Glomerular endothelial cell (primary cell): ENCODE measurements at places on chromosomes 5 and 9. TPM values are rescaled to one million over a fixed set of nuclear protein-coding genes. Genes with fewer than 3 reads are reported as not detected.

DNA sequence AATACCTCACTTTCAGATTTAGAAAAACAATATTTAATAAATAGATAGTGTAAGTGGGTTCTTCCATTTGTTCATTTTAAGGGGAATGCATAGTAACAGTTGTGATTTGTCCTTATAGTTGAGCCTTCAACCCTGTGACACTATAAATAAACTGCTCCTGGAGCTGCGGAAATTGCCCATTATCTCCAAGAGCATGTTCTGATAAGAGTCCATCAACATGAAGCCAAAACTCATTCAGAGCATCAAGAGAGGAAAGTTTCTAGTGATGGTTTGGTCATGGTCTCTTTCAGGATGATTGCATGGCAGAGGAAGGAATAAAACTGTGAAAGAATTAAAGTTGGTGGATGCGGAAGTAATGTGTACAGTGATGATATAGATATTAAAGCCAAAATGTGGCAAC, 772.1 kb upstream of the DMAC1 start:
- DNase-seq: no peak

GRCh38 chr9:93619272-93619775, 42.9 kb downstream of the PHF2 start:
- no peak for DNase-seq

DNA sequence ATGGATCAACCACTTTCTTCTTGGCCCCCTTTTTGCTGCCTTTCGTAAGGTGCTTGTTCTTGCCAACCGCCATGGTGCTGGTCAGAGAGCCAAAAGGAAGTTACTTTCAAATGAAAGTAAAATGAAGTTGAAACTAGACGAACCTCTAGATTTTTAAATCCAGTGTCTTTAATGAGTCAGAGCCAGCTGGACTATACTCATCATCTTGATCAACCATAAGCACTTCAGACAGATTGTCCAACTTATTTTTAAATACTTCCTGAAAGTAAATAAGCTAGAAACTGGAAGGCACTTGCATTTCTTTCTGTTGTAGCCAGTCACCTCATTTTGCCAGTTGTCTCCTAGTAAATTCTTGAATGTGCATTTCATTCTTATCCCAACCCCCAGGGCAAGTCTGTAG, 48.9 kb downstream of the JMY start:
- no peak for DNase-seq

DNA sequence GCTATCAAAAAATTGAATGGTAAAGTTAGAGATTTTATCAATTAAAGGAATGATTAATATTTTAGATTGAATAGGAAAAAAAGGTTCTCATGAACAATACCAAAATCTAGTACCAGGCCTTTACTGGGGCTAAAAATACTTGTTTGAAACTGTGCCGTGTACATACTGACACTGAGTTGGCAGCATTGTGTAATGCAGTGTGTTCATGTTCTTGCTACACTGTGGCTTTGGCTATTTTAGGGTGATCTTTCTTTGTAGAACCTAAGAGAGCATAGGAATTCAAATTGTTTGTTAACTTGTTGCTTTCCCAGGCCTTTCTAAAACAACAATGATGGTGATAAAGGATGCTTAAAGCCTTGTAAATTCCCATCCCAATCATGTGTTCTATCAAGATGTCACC, 80.9 kb downstream of the KIF4B start:
- DNase-seq: no peak

DNA sequence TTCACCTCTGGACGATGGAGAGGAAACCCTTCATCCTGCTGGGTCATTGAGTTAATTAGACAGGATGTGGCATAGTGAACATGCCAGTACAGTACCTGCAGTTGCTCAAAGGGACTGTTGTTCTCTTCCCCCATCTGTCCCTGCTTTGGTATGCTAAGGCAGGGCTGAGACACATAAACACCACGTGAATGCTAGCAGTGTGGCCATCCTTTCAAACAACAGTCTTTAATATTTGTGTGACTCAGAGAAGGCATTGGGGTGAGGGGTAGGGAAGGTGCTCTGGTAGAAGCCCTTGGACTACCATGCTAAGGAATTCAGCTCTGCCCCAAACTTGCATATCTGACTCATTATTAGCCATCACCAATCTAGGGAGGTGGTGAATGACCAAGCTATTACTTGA, 180.2 kb upstream of the ZNF618 start:
- DNase-seq: no peak

- no peak for DNase-seq
Observed at GRCh38 chr5:88142636-88142885, 126.1 kb downstream of the TMEM161B start.

DNA sequence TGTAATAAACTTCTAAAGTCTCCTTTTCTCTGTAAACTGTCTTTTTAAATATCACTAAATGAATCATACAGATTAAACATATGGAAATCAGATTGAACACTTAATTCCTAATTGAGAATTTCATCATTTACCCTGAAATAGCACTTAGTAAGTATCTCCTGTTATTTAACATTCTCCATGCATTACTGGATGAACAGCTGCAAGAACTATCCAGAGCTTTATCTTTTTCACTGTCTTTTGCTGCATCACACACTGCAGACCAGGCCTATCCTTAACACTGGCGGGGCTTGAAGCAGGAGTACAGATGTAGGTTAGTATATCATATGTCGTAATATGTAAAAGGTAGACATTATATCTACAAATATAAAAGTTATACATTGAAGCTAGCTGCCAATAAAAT, 108.7 kb upstream of the EFNA5 start:
- no peak for DNase-seq

DNA sequence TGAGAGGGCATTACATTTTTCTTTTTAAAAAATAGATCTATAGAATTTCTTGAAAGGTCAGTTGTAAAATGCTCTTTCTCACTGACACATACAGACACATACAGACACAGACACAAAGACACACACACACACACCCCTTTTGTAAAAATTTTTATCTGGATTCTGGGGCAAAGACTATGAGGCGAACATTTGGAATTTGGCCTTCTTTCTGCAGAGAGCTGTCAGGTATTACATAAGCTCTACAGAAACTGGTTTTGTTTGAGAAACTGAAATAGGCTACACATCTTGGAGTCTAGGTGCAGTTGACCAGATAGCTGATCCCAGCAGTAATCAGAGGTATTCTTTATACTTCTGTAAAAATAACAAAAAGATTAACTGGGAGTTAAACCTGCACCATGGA, 315.9 kb upstream of the RPS23 start:
- no peak for DNase-seq

DNA sequence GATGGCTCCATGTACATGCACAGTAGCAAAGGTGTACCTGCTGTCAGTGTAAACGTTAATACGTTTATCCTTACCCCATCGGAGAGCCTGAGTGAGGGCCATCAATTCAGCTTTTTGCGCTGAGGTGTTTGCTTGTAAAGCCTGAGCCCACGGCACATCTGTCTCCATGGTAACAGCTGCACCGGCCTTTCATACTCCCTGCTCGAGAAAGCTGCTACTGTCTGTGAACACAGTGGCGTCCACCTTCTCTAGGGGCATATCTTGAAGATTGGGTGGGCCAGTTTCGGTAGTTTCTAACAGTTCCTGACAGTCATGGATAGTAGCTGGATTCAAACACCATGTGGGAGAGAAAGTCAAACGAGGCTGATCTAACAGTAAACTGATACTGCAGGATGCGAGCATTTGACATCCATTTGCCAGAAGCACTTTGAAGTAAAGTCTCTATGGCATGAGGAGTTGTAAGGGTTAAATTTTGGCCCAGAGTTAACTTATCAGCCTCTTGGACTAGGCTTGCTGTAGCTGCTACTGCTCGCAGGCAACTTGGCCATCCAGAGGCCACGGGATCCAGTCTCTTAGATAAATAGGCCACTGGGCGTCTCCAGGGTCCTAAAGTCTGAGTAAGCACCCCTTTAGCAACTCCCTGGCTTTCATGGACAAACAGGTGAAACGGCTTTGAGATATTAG, 21.0 kb upstream of the RHOBTB3 start:
- DNase-seq: no peak

DNA sequence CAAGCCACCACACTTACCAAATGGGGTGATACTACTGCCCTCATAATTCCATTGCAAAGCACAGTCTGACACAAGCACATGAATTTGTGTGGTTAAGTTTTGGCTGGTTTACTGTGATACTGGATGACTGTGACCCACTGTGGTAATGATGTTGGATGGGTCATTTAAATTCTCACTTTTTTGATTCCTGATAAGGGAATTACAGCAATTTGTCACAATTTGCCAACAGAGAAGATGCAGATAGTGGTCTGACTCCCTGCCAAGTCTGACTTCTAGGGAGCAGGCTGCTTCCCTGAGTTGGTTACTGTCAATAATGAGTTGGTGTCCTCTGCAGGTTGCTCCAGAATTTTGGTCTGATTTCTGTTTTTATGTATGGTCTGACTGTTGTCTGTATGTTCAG, 731.9 kb downstream of the MTRR start:
- DNase-seq: no peak

DNA sequence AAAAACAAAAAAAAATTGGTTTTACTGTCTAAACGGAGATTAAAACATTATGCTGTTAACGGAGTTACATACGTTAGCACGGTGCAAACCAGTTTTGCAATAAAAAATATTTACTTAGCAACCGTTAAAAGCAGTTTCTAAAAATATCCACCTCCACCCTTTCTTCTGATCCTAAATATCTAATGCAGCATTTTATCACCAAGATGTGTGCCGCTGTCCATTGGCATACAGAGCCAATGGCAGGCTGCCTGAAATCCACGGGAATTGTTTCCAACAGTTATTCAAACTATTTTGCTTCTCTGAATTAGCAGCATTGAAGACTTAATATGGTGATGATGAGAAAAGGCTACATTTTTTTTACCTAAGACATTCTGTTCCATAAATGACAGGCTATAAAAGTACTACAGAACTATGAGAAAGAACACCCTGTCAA, 61.6 kb downstream of the CSNK1A1 start:
- DNase-seq: no peak

DNA sequence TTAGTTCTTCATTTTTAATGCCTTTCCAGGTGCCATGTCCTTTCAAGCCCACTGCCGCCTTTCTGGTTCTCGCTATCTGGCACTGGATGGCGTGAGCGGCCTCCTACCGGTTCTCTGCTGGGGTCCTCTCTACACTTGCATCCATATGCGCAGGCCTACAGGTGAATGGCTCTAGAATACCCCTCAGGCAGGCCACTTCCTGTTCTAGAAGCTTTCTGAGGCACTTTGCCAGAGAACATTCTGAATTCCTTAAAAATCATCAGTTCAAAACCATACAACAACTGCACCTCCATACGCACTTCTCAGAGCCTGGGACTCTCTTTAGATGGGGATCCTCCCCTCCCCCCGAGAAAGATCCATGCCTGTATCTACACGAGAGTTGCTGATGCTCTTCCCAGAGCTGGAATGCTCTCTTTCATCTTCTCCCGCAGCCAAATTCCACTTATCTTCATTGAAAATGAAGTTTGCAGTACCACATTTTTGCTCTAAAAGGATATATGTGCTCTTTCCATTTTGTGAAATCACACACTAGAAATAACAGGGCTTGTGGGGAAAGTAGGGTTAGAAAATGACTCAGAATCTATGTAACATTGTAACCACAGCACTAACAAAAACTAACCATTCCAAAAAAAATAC, 1.4 kb upstream of the LHFPL2 start:
- no peak for DNase-seq

- peak; percentile 16 for DNase-seq
Observed at GRCh38 chr9:126661521-126662251, 48.0 kb downstream of the LMX1B start.

GRCh38 chr9:132998831-132999635, 20.5 kb downstream of the GFI1B start:
- no peak for DNase-seq

GRCh38 chr5:88193896-88194295, 74.7 kb downstream of the TMEM161B start:
- no peak for DNase-seq

DNA sequence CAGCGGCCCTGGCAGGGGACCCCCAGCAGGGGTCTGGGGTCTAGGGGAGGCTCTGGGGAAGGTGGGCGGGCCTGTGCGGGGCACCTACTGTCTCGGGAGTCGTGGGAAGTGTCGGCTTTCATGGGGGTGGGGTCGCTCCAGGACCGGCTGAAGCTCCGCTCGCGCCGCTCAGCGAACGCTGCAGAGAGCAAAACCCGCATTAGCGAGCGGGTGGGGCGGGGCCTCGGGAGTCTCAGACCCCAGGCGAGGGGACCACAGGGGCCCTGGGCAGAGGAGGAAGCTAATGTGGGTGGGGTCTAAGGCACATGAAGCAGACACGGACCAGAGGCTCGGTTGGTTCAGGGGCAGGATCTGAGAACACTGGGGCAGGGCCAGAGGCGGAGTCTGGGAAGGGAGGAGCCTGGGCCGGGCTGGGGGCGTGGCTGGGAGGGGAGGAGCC, 5.5 kb downstream of the NSMF start:
- DNase-seq: no peak

- DNase-seq: no peak
Observed at GRCh38 chr5:152004095-152004494, 79.4 kb upstream of the GLRA1 start.

- DNase-seq: no peak
Observed at GRCh38 chr9:70852711-70853240, 268.6 kb downstream of the TRPM3 start.

GRCh38 chr9:120348951-120349429, 231.0 kb downstream of the CDK5RAP2 start:
- DNase-seq: no peak

- DNase-seq: no peak
Observed at GRCh38 chr9:92538541-92538940, 2.8 kb upstream of the ECM2 start.

DNA sequence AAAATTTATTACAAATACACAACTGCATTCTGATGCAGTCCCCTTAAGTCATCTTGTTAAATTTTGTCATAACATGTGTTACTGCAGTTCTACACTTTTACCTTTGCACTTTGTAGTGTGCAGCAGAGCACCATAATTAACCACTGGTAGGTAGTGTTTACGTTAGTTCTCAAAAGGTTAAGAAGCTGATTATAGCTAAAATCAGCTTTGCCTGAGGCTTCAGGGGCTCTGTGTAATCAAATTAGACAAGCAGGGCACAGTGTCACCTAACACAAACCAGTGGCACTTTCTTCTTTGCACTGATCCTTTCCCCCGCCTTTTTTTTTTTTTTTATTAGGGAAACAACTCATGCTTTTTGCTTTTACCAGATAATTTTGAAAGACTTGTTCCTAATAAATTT, 26.1 kb downstream of the POU5F2 start:
- no peak for DNase-seq

GRCh38 chr9:555493-555892, 286.0 kb upstream of the DMRT1 start:
- DNase-seq: no peak

GLDC gene
- total RNA-seq: 1.7 and 8.0 TPM in 2 replicates

TAF11L10 gene
- not detected in 2 replicates for total RNA-seq

PANK3 gene
- 31.6 and 40.0 TPM in 2 replicates for total RNA-seq

PAX5 gene
- total RNA-seq: not detected in 2 replicates

LHX3 gene
- total RNA-seq: not detected in 2 replicates

CLK4 gene
- 7.4 and 18.0 TPM in 2 replicates for total RNA-seq

FASTKD3 gene
- 6.4 and 9.1 TPM in 2 replicates for total RNA-seq

ZNF79 gene
- 7.8 and 8.1 TPM in 2 replicates for total RNA-seq

AGXT2 gene
- total RNA-seq: not detected in 2 replicates

ZCCHC10 gene
- total RNA-seq: 21.4 and 21.7 TPM in 2 replicates

FOXD4L5 gene
- not detected in 2 replicates for total RNA-seq

ZNF608 gene
- total RNA-seq: 26.8 and 30.9 TPM in 2 replicates

BAAT gene
- total RNA-seq: not detected in 2 replicates

ZDHHC11B gene
- not detected in 2 replicates for total RNA-seq

TRIM7 gene
- 2.8 and 5.3 TPM in 2 replicates for total RNA-seq
